CD4-positive, alpha-beta T cell treated with Interleukin-12 subunit alpha and Interleukin-12 subunit beta, for 1 hour (primary cell): ENCODE measurements at places on chromosomes 5 and 9.
A peak's percentile ranks its signal among the peaks of the same experiment; 100 is the strongest.

GRCh38 chr9:84153885-84154284 lies 173.3 kb downstream of the RMI1 start:
- no peak for DNase-seq

GRCh38 chr5:171709930-171710329 lies 75.7 kb upstream of the SMIM23 start:
- DNase-seq, result no peak

DNA sequence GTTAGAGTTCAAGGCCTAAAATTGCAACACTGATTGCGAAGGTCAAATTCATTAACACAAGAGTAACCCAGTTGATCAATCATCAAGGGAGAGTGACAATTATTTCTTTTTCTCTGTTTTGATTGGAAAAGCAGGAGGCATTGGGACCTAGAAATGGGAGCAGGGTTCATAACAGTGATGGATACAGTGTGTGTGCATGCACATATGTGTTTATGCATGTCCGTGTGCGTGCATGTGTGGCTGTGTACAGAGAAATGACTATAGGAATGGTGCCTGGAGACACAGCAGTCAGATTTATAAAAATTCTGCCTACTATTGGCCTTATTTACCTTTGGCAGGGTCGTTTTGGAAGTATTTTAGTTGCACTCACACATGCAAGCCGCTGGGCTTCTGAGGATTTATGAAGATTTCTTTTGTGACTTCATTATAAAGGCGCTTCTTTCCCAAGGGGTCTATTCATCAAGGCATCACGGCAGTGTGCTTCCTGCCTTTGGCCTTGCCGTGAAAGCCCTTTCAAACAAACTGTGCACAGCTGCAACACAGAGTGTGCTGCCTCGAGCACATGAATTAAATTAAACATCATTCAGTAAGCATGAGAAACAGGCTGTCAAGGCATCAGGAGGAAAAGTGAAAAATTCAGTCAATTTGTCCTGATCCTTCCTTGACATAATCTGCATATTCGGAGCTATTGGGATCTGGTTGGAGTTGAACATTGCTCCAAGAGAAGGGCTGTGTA lies 122.8 kb upstream of the PUM3 start:
- DNase-seq, result no peak

DNA sequence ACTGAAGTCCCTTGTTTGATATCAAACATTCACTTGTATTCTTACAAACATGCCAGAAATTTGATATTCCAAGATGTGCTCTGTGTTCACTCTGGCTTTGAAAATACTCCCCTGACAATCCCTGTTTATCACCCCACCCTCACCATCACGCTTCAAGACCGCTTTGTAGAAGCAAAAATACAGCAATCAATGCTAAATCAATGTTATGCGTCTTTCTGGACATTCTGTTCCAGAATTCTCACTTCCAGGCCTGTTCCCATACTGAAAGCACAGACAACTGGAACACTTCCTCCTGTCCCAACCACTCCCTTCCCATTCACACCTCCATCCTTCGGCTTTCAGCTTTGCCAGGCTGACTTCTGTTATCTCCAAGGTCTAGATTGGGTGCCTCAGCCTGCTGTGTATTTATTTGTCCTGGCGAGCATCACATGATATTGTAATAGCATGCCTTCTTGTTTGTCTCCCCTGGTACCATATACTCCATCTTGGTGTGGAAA lies 72.8 kb downstream of the SNCAIP start:
- no peak for DNase-seq

- no peak for DNase-seq
Measured at GRCh38 chr9:79357616-79358015, 214.1 kb upstream of the TLE4 start.

- no peak for DNase-seq
Measured at GRCh38 chr5:173108914-173109313, 35.4 kb upstream of the BNIP1 start.

DNA sequence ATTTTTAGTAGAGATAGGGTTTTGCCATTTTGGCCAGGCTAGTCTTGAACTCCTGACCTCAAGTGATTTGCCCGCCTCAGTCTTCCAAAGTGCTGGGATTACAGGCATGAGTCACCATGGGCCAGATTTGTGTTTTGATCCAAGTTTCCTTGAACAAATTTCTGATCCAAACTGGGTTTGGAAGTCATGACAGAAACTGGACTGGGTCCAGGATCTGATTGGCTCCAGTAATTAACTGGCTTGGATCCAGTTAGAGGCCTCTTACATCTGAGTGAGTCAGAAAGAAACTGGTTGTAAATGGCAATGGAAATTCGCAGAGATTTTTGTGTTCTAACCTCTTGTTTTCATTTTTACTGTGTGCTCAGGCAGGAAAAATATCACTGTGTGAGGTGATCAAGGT lies 141.6 kb downstream of the SLC25A46 start:
- DNase-seq, result no peak

DNA sequence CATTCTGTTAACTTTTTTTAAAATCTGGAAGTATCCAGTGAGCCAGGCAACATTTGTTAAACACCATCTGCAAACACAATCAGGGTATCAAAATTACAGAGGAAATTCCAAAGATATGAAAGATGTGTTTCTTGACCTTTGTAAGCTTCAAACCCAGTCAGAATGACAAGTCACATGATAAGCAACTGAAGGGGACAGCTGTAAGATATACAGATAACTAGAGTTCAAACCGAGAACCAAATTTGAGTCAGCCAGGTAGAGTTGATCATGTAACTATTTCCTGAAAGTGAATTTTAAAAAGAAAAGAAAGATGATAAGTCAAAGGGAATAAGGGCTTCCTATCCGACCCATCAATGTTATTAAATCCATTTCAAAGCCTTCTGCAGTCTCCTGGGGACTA lies 196.2 kb downstream of the DEPDC1B start:
- DNase-seq, result no peak

DNA sequence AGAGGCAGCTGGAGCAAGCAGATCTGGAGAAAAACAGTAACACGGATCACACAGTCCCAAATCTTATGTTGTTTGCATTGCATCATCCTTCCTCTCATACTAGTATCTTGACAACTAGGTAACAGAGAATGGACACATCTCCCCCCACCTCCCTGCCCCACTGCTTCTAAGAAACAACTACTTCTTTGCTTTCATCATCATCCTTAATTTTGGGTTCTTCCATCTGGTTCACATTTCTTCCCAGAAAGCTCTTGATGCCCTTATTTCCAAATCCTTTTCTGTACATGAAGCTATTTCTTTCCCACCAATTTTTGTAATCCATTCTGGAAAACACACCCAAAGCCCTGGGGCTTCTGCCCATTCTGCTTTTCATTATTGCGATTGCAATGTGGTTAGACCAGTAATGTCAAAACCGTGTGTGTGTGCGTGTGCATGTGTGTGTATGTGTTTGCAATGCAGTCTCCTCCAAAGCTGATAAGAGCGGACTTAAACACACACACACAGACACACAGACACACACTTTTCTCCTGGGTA lies 254.7 kb upstream of the SLC30A5 start:
- DNase-seq, result no peak

DNA sequence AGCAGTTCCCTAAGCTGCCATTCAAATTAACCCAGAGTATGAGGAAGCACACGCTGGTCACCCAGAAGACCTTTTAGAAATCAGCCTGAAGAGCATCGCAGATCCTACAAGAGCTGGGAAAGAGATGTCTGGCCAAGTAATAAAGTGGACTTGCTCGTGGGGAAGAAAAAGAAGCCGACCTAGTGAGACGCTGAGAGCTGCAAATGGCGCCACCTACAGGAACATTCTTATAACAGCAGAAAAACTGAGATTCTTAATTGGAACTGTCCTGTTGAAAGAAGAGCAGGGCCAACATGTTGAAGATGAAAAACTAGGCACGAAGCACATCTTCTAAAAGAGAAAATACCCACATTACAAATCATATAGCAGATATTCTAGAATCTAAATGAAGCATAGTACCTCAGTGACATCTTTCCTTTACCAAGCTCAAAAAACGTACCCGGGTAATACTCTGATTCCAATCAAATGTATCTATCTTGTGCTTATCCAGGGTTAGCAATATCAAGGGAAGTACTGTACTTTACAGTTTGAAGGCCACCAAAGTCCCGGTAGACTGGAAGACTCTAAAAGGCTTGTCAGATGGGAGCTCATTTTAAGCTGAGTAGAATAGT lies 3.9 kb upstream of the GNAQ start:
- DNase-seq, result peak; percentile 78

- DNase-seq, result no peak
Measured at GRCh38 chr9:35488021-35488420, 1.9 kb upstream of the RUSC2 start.

- no peak for DNase-seq
Measured at GRCh38 chr9:130017076-130017475, 25.9 kb downstream of the FNBP1 start.

DNA sequence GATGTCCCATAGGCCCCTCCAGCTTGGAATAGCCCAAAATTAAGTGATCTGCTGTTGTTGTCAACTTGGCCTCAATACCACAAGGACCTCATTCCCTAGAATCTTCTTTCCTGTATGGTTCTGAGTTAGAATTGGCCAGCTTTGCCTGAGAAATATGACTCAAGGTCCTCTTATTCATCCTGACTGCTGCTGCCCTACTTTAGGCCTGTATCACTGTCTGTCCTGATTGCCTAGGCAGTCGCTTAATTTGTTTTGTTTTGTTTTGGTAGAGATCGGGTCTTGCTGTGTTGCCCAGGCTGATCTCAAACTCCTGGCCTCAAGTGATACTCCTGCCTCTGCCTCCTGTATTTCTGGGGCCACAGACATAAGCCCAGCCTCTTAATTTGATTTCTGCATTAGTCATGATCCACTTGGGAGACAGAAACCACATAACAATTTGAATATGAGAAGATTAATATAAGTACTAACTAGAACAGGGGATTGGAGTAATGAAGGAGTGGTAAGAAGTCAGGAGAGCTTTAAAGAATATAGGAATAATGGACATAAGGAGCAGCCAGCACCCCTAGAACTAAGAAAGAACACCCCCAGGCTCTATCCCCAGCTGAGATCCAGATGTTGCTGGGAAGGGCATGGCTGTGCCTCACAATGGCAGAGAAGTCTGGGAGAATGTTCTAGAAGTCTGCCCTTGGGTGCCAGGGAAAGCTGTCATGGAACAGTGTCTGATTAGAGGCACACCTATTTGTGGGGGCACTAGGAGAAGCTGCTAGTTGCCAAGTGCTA lies 4.6 kb downstream of the TEX53 start:
- DNase-seq, result no peak

DNA sequence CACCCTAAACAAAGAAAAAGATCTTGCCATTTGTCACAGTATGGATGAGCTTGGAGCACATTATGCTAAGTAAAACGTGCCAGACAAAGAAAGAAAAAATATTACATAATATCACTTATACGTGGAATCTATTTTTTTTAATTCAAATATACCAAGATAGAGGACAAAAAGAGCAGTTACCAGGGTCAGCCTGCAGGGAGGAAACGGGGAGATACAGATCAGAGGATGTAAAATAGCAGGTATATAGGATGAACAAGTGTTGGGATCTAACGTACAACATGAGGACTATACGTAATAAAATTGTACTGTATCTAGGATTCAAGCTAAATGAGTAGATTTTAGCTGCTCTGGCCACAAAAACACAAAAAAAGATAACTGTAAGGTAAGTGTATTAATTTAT lies 247.5 kb downstream of the TMEM161B start:
- DNase-seq, result no peak

GRCh38 chr9:125982798-125983406 lies 235.7 kb downstream of the PBX3 start:
- no peak for DNase-seq
